ENCODE measurements at places on chromosomes 7 and 10. TPM values are rescaled to one million over a fixed set of nuclear protein-coding genes. Genes with fewer than 3 reads are reported as not detected.

GRCh38 chr7:151006590-151007300 is 15.9 kb downstream of the NOS3 start:
- H3K27me3 ChIP-seq: no peaks in the 10 kb centered on the region
- peaks cover 4% of the 10 kb centered on the region for H3K4me1 ChIP-seq
- H3K27ac ChIP-seq: no peak overlapping the region
- H3K36me3 ChIP-seq: no peaks in the 10 kb centered on the region
- no peak for DNase-seq

DNA sequence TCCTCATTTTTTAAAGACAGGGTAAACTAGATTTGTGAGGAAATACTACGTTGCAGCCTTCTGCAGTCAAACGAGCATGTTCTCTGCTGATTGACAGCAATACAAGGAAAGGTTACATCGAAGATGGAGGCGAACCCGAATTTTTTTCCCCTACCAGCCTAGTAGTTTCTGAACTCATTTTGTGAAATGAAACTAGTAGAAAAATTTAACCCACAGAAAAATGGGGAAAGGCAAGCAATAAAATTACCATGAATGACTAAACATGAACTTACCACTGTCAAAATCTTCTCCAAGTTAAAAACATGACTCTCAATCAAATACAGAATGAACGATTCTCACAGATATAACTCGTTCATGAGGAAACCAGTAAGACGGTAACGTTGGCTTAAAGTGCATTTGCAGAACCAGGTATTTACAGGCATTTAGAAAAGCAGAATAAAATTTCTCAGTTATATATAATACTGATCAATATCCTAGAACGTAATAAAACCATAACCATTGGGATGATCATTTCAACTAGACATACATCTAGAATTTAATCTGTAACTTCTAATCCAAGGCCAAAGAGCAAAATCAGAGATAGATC is 73.9 kb downstream of the CELF2 start:
- DNase-seq: no peak
- H3K4me3 ChIP-seq: no peak overlapping the region
- no peak overlapping the region for H3K27ac ChIP-seq
- no peaks in the 10 kb centered on the region for H3K36me3 ChIP-seq

- no peak overlapping the region for H3K4me3 ChIP-seq
- no peaks in the 10 kb centered on the region for H3K36me3 ChIP-seq
- no peak for DNase-seq
- H3K27me3 ChIP-seq: no peaks in the 10 kb centered on the region
- no peak overlapping the region for H3K27ac ChIP-seq
- no peaks in the 10 kb centered on the region for H3K4me1 ChIP-seq
Observed at GRCh38 chr7:85469446-85470010, 282.7 kb upstream of the SEMA3D start.

DNA sequence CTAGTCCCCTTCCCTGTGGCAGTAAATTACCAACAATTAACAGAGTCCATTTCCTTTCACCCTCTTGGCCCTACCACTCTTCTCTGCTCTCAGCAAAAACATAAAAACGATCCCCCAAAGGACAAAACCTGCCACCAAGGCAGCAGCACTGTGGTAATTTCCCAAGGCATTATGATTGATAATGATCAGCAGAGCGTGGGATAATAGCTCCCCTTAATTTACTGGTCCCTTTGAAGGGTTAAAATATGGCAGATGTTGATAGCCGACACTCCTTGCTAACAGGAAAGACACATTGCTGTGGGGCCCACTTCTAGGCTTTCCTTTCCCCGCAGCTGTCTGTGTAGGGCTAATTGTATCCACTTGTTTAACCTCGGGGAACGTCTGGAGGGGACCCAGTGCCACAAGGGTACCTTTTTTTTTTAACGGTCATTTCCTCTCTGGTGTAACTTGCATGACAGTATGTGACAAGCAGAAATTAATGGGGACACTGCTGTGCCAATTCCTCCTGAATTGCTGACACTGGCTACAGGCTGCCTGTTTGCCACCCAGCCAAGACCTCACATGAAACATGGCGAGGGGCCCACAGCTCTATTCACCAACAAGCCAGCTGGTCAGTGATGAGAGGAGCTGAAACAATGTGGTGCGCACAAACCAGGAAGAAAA is 81.3 kb downstream of the CDK6 start:
- DNase-seq: no peak
- no peak overlapping the region for H3K4me3 ChIP-seq
- H3K36me3 ChIP-seq: no peaks in the 10 kb centered on the region
- H3K27me3 ChIP-seq: no peaks in the 10 kb centered on the region
- H3K4me1 ChIP-seq: no peaks in the 10 kb centered on the region

GRCh38 chr10:47414227-47414592 is 30.1 kb upstream of the ZNF488 start:
- H3K27ac ChIP-seq: no peak overlapping the region
- H3K4me1 ChIP-seq: no peaks in the 10 kb centered on the region
- no peaks in the 10 kb centered on the region for H3K36me3 ChIP-seq
- no peak overlapping the region for H3K4me3 ChIP-seq

DNA sequence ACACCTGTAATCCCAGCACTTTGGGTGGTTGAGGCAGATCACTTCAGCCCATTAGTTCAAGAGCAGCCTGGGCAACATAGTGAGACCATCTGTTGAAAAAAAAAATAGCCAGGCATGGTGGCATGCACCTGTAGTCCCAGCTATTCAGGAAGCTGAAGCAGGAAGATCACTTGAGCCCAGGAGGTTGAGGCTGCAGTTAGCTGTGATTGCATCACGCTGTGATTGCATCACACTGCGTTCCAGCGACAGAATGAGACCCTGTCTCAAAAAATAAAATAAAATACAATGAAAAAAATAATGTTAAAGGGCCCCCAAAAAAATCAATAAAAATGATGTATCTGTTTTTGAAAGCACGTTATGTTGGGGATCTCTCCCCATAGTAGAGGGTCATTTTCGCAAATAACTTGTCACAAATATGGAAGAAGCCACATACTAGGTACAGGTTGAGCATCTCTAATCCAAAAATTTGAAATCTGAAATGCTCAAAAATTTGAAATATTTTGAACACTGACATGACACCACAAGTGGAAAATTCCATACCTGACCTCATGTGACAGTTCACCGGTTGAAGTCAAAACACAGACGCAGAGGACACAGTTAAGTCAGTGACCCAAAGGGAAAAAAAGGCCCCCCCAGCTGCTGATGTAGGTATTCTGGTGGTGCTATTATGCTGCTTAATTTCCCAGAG is 9.5 kb downstream of the CISD1 start:
- H3K4me3 ChIP-seq: no peak overlapping the region
- H3K36me3 ChIP-seq: no peaks in the 10 kb centered on the region
- H3K27ac ChIP-seq: no peak overlapping the region
- no peaks in the 10 kb centered on the region for H3K4me1 ChIP-seq
- no peak for DNase-seq

DNA sequence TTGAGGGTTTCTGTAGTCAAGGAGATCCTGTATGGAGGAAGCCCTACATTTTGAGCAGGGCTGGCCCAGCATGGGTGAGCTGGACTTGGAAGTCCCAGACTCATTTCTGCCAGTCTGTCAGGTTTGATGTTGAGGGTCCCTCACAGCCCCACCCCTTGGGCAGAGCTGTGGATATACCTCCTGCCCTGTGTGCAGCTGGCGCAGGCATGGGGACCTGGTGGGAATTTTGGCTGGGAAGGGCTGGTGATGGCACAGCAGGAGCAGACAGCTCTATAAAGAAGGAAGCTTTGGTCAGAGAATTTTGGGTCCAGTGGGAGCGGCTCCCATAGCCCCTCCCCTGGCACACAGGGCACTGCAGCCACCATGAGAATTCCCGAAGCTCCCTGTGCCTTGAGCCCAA is 482.6 kb downstream of the RPS24 start:
- peaks cover 20% of the 10 kb centered on the region for H3K4me1 ChIP-seq
- H3K36me3 ChIP-seq: no peaks in the 10 kb centered on the region
- H3K27me3 ChIP-seq: no peaks in the 10 kb centered on the region
- DNase-seq: no peak
- H3K27ac ChIP-seq: no peak overlapping the region
- H3K4me3 ChIP-seq: no peak overlapping the region

DNA sequence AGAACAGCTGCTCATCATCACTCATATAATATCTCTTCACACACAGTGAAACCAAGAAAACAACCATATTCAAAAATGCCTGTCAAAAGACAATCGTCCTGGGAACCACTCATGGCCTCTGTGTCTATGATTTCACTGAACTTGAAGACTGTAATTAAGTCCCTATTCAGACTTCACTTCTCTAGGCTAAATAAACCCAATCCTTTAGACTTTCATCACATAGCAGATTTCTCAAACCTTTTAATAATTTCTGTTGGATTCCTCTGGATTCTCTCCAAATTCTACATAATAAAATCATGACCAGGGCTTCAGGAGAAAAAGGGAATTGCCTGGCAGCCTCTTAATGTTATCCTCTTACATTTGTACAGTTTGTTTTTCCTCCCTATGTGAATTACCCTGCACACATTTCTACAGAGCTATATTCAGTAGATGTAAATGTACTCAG is 201.1 kb downstream of the LRRN3 start:
- no peak for DNase-seq
- H3K4me1 ChIP-seq: no peaks in the 10 kb centered on the region
- no peak overlapping the region for H3K4me3 ChIP-seq
- no peaks in the 10 kb centered on the region for H3K36me3 ChIP-seq

GRCh38 chr7:5702876-5703571 is 78.4 kb downstream of the RNF216 start:
- H3K36me3 ChIP-seq: no peaks in the 10 kb centered on the region
- H3K4me3 ChIP-seq: no peak overlapping the region
- peak overlapping the region; percentile 47 for H3K27ac ChIP-seq
- no peaks in the 10 kb centered on the region for H3K27me3 ChIP-seq

GRCh38 chr7:43482679-43483252 is 100.1 kb upstream of the STK17A start:
- no peaks in the 10 kb centered on the region for H3K27me3 ChIP-seq
- no peak overlapping the region for H3K4me3 ChIP-seq
- H3K36me3 ChIP-seq: no peaks in the 10 kb centered on the region

DNA sequence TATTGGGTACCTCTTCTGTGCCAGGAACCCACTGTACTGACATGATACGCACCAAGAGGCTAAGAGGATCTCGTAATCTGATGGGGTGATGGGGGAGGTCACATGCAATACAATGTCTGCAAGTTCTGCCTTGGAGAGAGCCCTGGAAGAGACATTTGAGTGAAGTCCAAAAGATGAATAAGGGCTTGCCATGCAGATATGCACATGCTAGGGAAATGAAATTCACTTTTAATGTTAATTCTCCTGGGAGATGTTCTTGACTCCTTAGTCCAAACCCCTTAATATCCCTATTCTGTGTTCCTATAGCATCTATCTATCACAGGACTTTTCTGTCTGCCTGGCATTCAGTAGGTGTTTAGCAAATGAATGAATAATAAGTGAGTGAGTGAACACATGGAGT is 54.0 kb upstream of the GLCCI1 start:
- H3K36me3 ChIP-seq: no peaks in the 10 kb centered on the region
- no peak for DNase-seq
- H3K27ac ChIP-seq: no peak overlapping the region
- no peaks in the 10 kb centered on the region for H3K4me1 ChIP-seq

Gene ZNF425
- total RNA-seq: 3.0 TPM

Gene VAX1
- 0.56 TPM for total RNA-seq

Data from testis (tissue), 5 donors.